ENCODE measurements at places on chromosomes 7 and 10.
A peak's percentile ranks its signal among the peaks of the same experiment; 100 is the strongest.

GRCh38 chr10:98357194-98357822 lies 57.7 kb downstream of the PYROXD2 start:
- no peak for DNase-seq

GRCh38 chr10:50575477-50576244 lies 48.1 kb downstream of the SGMS1 start:
- DNase-seq: no peak

- DNase-seq: no peak
Measured at GRCh38 chr7:34425194-34425593, 232.8 kb upstream of the NPSR1 start.

- DNase-seq: no peak
Measured at GRCh38 chr7:137772748-137773147, 74.0 kb downstream of the DGKI start.

- no peak for DNase-seq
Measured at GRCh38 chr7:2613098-2613930, 18.5 kb upstream of the TTYH3 start.

DNA sequence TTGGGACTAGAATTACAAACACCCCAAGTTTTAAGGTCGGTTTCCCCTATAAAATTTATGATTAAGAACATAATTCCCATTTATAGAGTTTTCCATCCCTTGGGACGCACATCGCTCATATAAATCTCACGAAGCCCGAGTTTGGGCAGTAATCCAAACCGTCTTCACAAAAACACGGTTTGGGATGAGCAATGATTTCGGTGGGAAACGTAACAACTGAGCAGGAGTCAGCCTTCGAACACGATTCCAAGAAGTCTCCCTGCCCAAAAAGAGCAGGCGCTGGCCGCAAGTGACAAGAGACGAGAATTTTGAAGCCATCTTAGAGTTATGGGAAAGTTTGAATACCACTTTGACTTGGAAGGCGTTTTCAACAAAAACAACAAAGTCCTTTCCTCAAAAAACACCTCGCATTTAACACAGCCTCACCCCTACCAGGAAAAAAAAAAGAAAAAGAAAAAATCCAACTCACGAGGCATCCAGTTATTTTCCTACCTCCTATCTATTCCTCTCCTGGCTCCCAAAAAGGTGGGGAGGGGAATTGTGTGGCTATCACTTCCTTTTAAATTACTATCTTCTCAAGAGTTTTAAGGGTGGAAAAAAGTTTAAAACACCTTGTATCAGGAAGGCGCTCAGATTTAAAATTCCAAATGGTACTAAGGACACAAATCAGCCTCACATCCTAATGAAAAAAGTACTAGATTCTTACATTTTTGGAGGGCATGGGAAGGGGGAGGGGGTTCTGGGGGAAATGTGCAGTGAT lies 1.6 kb downstream of the SEPHS1 start:
- peak; percentile 24 for DNase-seq

DNA sequence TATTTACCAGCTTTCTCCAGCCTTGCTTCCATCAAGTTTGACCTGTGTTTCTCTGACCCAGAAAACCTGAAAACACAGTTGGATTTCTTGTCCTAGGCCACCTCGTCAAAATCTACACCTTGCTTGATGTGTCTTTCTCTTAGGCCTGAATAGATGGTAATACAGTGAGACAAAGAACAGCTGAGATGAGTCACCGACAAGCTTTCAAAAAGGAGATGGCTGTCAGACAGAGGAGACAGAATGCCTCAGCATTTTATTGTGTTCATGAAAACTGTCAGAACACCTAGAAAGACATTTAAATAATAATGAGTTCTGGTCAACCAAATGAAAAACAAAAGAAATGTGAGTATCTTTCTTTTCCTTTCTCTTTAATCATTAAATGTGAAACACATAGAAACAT lies 119.7 kb upstream of the SORCS1 start:
- DNase-seq: no peak

GRCh38 chr10:48625826-48626134 lies 20.9 kb upstream of the ARHGAP22 start:
- DNase-seq: no peak
